Activated CD4-positive, alpha-beta T cell treated with anti-CD3 and anti-CD28 coated beads, Interleukin-2, amount 50 U/mL, for 24 hours (primary cell): ENCODE measurements at places on chromosomes 3 and 15.

DNA sequence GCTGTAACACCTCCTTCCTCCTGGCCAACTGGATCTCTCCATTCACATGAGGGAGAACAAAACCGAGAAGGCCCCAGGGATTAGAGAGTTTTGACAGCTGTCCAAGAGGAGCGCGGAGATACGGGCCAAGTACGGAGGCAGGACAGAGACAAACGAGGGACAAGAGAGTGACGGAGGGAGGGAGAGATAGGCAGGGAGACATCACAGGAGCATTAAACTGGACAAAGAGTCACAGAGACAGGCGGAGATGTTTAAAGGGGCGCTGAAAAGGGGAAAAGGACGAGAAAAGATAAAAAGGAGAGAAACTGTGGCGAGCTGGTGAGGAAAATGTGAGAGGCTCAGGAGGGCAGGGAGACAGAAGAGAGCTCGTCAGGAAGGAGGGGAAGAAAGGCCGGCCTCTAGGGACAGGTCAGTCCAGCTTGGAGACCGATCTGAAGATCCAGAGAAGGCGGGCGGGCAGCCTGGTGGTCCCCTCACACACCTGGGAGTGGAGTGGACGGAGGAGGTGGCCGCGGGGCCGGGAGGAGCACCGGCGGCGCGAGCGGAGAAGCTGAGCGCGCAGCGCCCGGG is 40.5 kb upstream of the ROPN1 start:
- no peak for DNase-seq

GRCh38 chr3:26715431-26715830 is 92.9 kb downstream of the LRRC3B start:
- DNase-seq: no peak

DNA sequence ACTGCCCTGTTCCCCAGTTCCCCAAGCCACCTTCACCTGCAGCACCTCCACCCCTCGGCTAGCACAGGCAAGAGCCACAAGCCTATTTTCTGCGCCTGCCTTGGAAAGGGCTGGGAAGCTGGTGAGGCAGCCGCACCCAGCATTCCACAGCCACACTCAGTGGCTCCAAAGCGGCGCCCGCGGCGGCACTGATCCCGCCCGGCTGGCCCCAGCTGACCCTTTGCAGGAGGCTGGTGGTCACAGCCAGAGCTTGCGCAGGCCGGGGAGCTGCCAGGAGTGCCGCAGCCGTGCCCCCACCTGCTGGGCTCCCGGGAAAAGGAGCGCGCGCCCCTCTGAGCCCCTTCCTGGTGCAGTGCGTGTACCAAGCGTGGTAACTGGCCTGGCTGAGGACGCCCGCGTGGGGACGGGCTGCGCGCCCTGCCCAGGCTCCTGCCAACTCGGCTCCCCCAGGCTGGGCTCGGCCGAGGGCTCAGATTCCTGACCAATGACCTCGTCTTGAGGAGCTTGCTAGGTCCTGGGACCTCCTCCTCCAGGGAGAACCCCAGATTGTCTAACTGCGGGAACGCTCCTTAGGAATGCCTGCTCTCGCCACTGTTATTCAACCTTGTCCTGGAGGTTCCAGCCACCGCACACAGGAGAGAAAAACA is 13.3 kb downstream of the GRAMD2A start:
- no peak for DNase-seq

DNA sequence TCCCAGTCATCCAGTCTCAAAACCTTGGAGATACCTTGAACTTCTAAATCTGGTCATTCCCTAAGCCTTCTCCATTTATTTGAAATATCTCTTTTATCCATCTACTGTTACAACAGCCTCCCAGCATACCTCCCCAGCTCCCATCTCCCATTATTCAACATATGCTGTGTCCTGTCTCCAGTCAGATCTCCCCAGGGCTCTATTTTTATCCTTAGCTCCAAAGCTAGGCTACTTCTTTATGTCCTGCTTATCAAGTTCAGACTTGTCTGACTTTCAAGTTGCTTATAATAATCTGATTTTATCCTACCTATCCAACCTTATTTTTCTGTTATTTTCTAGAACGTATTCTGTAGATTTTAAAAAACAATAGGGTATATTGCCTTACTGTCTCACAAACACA is 44.2 kb downstream of the IQGAP1 start:
- no peak for DNase-seq

- DNase-seq: no peak
These were observed 8.9 kb upstream of the COMMD4 start for GRCh38 chr15:75327005-75327404.

GRCh38 chr3:188590557-188590956 is 436.6 kb downstream of the LPP start:
- no peak for DNase-seq

DNA sequence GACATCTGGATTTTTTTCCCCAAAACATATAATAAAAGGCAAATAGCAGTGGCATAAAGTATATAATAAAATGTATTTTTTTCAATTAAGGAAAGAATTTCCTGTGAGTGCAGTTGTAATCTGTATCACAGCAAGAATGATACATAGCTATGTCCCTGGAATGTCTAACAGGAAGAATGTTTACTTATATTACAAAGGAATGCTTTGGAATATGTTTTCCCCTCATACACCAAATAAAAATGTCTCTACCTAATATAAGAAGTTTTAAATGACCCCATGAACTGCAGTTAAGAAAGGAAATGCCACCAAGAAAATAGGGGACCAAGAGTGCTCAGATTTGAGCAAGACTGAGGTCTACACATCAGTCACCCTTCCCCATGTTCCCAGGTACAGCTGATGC is 38.0 kb upstream of the ATP11B start:
- no peak for DNase-seq

DNA sequence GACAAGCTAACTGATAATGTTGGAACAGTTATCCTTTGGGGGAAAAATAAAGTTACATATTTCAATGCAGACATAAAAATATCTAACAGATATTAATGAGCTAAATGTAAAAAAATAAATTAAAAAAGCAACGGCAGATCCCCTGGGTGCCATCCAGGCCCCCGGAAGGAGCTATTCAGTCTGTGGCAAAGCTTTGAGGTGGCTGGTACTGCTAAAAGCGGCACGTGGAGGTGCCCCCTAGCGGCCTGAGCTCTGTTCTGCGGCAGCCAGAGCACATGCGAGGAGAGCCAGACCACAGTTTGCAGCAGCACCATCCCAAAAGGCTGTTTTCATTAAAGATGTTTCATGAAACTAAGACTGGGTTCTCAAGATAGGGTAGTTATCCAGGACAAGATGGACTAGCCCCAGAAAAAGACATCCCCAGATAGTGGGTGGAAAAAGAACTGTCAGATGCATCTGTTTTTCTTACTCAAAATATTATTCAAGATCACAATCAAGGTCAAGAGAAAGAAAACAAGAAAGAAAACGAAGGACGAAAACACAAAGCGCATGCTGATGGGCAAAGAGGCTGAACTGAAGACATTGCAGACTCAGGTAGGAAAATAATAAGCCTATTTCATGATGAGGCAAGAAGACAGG is 18.7 kb downstream of the AP3S2 start:
- peak; percentile 73 for DNase-seq

DNA sequence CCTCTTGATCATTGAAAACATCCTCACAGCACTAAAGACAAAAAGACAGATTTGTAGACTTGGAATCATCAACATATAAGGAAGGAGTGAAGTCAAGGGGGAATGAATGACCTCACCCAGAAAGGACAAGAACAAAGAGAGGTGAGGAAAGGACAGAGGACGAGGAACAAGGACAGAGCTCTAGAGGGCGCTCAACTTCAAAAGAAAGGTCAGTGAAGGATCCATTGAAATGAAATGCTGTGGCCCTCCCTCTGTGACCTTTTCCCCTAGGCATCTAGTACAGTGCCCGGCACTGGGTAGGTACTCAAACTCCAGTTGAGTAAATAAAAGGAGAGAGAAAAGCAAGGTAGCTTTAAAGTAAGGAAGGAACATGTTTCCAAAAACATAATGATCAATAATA is 2.6 kb downstream of the ATP8B4 start:
- DNase-seq: no peak

- no peak for DNase-seq
These were observed 211.7 kb upstream of the TTC14 start for GRCh38 chr3:180390313-180390712.

GRCh38 chr3:63945558-63946096 is 33.4 kb upstream of the SCAANT1 start:
- DNase-seq: no peak

GRCh38 chr3:13378155-13378554 is 42.0 kb downstream of the NUP210 start:
- DNase-seq: no peak

- no peak for DNase-seq
These were observed 445.1 kb upstream of the RBMS3 start for GRCh38 chr3:28835751-28836150.

DNA sequence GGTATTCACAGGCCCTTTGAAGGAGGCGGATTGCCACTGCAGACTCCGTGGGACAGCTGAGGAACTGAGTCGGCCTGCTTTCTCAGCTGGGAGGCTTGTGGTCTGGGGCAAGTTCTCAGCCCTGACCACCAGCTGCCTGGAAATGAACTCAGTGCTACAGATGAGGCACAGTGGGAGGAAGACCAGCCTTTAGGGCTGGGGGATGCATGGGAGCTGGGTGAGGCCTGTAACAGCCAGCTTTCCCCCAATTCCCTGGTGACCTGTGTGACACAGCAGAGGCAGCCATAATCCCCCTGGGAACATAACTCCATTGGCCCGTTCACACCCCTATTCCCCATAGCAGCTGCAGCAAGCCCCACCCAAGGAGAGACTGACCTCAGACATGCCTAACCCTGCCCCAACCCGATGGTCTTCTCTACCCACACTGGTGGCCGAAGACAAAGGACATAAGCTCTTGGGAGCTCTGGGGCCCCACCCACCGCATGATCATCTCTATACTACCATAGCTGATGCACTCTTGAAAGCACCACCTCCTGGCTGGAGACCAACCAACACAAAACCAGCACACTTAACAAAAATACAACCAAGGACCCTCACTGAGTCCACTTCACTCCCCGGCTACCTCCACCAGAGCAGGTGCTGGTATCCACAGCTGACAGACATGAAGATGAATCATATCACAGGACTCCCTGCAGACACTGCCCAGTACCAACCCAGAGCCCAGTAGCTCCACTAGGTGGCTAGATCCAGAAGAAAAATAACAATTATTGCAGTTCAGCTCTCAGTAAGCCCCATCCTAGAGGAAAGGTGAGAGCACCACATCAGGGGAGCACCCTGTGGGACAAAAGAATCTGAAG is 24.9 kb downstream of the ZMAT3 start:
- DNase-seq: no peak

GRCh38 chr3:46930166-46930944 is 46.2 kb downstream of the CCDC12 start:
- no peak for DNase-seq

DNA sequence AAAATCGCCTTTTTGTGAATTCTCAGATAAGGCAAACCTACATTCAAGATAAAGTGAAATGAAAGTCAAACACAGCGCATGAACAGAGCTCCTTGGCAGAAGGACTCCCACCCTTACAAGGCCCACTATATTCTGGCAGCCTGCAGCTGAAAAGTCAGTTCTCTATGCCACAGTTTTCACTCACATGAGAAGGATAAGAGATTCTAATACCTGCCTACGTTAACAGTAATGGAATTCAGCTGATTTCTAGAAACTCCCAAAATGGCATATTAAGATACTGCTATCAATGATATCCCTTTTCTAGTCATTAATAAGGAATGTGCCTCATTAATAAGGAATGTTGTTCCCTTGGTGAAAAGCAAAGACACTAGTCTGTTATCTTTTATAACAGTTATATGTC is 27.0 kb downstream of the SLC30A4 start:
- no peak for DNase-seq

DNA sequence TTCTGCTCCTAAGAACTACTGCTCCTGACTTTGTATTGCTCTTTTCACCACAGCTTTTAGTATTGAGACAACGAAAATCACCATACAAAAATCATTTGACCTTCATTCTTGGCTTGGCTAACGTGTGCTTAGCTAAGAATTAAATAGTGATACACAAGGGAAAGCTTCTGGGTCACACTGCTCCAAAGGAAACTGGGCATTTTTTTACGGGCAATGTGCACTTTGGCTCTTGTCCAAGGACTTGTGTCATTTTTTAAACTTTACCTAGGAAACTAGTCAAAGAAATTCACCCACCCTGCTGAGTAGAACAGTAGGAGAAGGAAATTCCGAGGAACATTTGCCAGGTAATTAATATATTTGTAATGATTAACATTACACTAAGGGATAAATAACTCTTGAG is 19.8 kb downstream of the WDR72 start:
- DNase-seq: no peak
